MCF 10A (cell line): ENCODE measurements at places on chromosomes 4 and X. TPM values are rescaled to one million over a fixed set of nuclear protein-coding genes. Genes with fewer than 3 reads are reported as not detected.

MAGEA9B gene
- not detected in 2 replicates for total RNA-seq

UCP1 gene
- not detected in 2 replicates for total RNA-seq

PAGE2 gene
- total RNA-seq = not detected in 2 replicates

ZNF157 gene
- not detected in 2 replicates for total RNA-seq

FHDC1 gene
- 2.0 and 2.7 TPM in 2 replicates for total RNA-seq

CDK16 gene
- total RNA-seq = 138 and 189 TPM in 2 replicates

AIMP1 gene
- 103 and 126 TPM in 2 replicates for total RNA-seq

GRCh38 chr4:170038232-170038631, 12.0 kb upstream of the MFAP3L start:
- no peak for DNase-seq

GRCh38 chr4:170202721-170203120, 113.0 kb upstream of the AADAT start:
- no peak for DNase-seq

GRCh38 chr4:27728892-27729291, 868.3 kb downstream of the STIM2 start:
- no peak for DNase-seq

DNA sequence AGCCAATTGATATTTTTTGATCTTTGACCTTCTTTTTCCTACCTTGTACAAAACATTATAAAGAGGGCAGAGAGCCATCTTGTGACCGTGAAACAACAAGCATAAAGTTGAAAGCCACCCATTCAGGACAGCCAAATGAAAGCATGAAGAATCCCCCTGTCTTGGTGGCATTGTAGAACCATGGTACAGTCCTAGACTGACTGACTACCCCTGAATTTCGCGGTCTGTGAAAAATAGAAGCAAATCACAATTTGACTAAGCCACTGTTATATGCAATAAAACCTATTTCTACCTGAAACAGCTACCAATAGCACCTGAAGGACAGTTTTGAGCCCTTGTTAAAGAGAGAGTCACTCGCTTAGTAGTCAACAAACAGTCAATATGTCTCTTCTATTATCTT, 527.4 kb downstream of the MID1IP1 start:
- DNase-seq = no peak

GRCh38 chrX:46910415-46910814, 1.8 kb upstream of the JADE3 start:
- no peak for DNase-seq

DNA sequence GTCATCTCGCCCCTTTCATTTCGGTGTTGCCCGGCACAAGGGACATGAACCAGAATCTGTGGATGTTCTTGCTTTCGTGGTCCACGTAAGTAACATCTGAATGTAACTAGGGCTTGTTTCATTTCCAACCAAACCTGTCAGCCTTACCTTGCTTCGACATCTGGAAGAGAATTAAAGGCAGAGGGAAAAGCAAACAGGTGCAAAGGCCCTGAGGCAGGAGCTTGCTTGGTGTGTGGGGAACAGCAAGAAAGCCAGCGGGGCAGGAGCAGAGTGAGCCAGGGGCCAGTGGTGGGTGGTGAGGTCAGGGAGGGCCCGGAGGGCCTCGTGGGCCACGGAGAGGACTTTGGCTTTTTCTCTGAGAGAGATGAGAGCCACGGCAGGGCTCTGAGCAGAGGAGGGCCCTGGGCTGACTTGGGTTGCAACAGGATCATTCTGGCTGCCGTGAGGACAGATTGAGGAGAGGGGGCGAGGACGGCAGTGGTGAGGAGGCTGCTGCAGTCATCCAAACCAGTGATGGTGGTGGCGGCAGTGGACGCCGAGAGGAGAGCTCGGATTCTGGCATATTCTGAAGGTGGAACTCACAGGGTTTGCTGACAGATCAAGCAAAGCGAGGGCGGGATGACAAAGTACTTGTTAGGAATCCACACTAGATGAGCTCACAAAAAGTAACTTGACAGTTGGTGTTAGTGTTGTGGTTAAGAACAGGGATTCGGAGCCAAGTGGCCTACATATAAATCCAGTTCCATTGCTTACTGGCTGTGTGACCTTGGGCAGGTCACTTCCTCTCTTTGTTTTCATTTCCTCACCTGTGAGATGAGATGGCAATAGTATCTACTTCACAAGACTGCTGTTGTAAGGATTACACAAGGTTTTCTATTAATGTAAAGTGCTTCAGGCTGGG, 6.8 kb upstream of the WDR13 start:
- DNase-seq = peak; percentile 76

- DNase-seq = peak; percentile 7
Measured at GRCh38 chrX:47674776-47675175, 15.8 kb upstream of the UXT start.

DNA sequence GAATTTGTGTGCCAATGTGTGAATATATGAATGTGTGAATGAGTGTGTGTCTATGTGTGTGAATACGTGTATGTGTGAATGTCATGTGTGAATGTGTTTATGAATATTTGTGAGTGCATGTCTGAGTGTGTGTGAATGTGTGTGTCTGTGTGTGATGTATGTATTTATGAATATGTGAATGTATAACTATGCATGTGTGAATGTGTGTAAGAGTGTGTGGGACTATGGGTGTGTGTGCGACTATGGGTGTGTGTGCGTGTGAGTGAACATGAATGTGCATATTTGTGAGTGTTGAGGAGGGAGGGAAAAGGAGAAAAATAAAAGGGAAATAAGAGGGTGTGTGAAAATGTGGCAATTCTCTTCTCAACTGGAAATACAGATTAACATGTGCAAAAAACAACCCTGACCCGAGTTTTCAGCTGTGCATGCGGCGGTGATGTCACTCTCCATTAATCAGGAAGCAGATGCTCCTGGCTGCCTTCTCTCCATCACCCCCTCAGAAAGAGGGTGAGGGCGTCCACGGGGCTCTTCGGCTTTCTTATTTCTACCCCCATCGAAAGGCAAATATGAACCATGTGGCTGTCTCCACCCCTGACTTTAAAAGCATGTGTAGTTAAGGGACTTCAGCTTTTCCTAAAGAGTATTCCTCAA, 219.8 kb downstream of the MAML3 start:
- no peak for DNase-seq

GRCh38 chr4:149266301-149266700, 549.3 kb downstream of the IQCM start:
- no peak for DNase-seq

- peak; percentile 19 for DNase-seq
Measured at GRCh38 chr4:81135501-81135900, 79.5 kb downstream of the PRKG2 start.
